Hindlimb muscle (tissue), 1 donor: ENCODE measurements at places on chromosomes 11 and 22. TPM values are rescaled to one million over a fixed set of nuclear protein-coding genes. Genes with fewer than 3 reads are reported as not detected.

CARD10 gene
- 12.3 TPM for polyA plus RNA-seq

PHETA2 gene
- polyA plus RNA-seq = 17.9 TPM

TBX10 gene
- polyA plus RNA-seq = not detected

DDIAS gene
- 2.6 TPM for polyA plus RNA-seq

HTR3A gene
- polyA plus RNA-seq = not detected

OSM gene
- polyA plus RNA-seq = 0.17 TPM

MS4A15 gene
- not detected for polyA plus RNA-seq

HEPHL1 gene
- polyA plus RNA-seq = not detected

APOL5 gene
- 2.0 TPM for polyA plus RNA-seq

DNA sequence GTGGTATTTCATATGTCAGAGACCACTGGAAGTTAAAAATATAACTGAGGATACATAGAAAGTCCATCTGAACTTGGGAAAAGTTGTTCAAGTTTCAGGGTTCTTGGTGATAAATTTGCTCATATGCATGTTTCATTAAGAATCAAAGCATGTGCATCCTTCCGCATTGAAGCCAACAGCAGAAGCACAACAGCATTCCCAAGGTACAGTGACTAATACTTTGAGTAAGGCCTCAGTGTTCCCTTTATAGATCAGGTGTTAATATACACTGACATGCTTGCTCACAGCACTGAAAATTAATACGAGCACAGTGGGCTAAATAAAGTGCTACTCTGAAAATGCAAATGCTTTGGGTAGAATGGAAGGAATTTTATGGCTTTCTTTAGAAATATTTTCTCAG lies 691.1 kb downstream of the METTL15 start:
- no peak for DNase-seq

- no peak for DNase-seq
Observed at GRCh38 chr11:17563231-17563646, 16.2 kb downstream of the OTOG start.

GRCh38 chr11:58900479-58901420 lies 38.5 kb upstream of the GLYATL1 start:
- DNase-seq = peak; percentile 72

GRCh38 chr11:9914064-9914463 lies 250.2 kb downstream of the SWAP70 start:
- DNase-seq = no peak

- no peak for DNase-seq
Observed at GRCh38 chr11:27041141-27041899, 705 bp downstream of the BBOX1 start.

GRCh38 chr11:5336331-5336730 lies 7.0 kb downstream of the OR51B5 start:
- DNase-seq = no peak

DNA sequence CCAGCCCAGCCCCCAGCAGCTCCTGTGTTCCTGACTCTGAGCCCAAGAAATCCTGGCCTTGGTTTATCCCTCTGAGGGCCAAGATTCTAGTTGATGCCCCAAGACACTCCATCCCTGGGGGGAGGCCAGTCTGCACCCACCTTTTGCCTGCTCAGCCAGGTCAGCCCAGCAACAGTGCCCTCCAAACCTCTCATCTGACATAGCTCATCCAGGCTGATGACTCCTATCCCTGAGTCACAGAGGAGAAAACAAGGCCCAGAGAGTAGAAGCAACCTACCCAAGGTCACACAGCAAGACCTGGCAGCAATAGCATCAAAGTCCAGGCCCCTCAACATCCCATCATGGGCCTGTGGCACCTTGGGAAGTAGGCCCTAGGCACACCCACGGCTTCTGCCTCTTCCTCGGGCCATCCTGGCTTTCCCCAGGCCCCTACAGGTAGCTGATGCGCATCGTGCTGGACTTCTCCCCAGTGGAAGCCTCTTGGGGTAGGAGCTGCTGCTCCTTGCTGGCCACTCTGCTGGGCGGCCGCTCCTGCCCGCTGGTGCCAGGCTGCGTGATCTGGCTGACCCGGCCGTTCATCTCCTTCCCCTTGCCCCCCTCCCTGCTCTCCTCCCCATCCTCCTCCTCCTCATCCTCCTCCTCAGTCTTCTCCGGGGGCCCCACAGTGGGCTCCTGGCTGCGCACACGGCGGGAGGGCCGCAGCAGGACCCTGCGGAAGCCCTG lies 6.0 kb downstream of the SSTR3 start:
- no peak for DNase-seq

GRCh38 chr11:130180491-130180890 lies 20.9 kb downstream of the ST14 start:
- no peak for DNase-seq

GRCh38 chr11:86115542-86116385 lies 46.9 kb upstream of the PICALM start:
- no peak for DNase-seq

DNA sequence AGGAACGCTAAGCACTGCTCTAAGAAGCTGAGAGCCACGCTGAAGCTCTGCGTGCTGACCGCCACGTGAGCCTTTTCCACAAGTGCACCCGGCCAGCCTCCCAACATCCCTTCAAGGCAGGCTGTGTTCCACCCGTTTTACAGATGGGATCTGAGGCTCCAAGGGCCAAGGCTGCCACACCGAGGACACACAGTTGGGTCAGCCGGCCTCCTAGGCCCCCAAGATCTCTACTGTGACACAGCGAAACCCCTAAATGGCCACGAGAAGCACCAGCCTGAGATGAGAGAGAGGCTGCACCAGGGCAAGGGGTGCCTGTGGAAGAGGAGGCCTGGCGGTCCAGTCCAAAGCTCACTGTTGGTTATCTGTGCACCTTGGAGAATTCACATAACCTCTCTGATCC lies 11.8 kb upstream of the CD5 start:
- DNase-seq = no peak

GRCh38 chr22:28629420-28630176 lies 50.0 kb downstream of the TTC28 start:
- no peak for DNase-seq

- no peak for DNase-seq
Observed at GRCh38 chr11:133156986-133157745, 375.1 kb downstream of the OPCML start.

- no peak for DNase-seq
Observed at GRCh38 chr11:30902929-30903328, 316.8 kb upstream of the MPPED2 start.

GRCh38 chr22:27757928-27758525 lies 43.5 kb downstream of the MN1 start:
- no peak for DNase-seq

DNA sequence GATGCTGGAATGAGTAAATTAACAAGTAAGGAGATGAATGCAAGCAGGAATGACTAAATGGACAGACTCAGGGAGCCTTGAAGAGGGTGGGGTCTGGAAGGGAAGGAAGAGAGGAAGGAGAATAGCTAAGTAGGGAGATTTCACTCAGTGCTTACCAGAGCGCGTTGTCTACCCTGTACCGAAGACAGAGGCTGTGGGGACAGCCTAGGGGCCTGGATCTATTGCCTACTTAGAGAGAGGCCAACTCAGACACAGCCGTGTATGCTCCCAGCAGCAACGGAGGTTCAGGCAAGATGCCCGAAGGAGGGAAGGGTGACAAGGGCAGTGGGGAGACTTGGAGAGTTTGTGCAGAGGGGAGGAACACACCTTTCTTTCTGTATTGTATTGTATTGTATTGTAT lies at the start of gene FOLR2:
Gene FOLR2, plus strand, starts transcription at position 157 of the 400 bp plus-strand sequence. CDS start 1,791 bp downstream, outside the sequence.
- no peak for DNase-seq
